Activated CD4-positive, alpha-beta T cell treated with anti-CD3 and anti-CD28 coated beads for 36 hours (primary cell): ENCODE measurements at places on chromosomes 7 and 10.

DNA sequence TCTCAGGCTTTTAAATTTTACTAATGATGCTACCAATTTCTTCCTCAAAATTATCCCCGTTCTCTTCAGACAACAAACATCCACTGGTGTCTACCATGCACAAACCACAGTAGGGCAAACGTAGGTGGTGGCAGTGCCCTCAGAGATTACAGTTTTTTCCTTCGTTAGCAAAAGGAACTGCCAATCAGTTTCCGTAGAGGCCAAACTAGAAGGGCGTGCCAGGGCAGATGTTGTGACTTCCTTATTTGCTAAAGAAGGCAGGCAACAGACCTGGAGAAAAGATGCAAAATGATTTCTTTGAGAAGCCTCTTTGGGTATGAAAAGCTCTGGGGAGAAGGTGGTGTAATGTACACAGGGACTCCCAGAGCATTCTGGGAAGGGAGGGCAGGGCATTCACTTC, 7.6 kb upstream of the FAM180A start:
- H3K4me1 ChIP-seq, result no peaks in the 10 kb centered on the region
- no peak for DNase-seq
- no peaks in the 10 kb centered on the region for H3K36me3 ChIP-seq
- no peak overlapping the region for H3K27ac ChIP-seq

GRCh38 chr7:28778786-28779185, 179.3 kb downstream of the TRIL start:
- peaks cover 7% of the 10 kb centered on the region for H3K27me3 ChIP-seq
- no peak for DNase-seq

DNA sequence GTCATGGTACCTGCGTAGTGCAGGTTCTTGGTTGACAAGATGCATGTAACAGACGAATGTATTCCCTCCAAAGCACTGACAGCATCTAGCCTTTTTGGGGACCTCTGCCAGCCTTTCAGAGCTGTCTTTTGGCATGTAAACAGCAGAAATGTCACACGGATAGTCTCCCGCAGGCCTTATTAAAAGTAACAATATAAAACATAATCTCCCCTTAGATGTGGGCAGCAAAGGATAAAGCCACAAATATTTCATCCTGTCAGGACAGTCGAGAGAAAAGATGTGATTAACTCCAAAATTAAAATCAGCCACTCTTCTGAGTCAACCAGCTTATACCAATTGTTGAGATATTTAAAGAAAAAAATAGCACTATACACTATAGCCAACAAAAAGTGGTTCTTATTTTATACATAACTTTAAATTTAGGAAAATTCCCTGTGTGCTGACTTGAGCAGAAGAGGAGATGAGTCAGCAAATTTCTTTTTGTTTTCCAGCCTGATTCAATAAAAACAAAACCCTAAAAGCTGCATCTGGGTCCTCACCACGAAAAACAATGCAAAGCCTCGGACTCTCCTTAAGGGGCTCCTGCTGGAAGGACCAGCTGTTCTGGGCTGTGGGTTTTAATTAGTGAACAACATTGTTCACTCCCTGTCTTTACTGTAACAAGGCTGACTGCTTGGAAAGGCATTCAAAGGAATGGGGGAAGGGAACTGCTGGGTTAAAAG, 240.2 kb downstream of the ADAM12 start:
- no peaks in the 10 kb centered on the region for H3K4me1 ChIP-seq
- H3K4me3 ChIP-seq, result no peak overlapping the region
- H3K36me3 ChIP-seq, result no peaks in the 10 kb centered on the region
- no peak overlapping the region for H3K27ac ChIP-seq
- DNase-seq, result no peak

DNA sequence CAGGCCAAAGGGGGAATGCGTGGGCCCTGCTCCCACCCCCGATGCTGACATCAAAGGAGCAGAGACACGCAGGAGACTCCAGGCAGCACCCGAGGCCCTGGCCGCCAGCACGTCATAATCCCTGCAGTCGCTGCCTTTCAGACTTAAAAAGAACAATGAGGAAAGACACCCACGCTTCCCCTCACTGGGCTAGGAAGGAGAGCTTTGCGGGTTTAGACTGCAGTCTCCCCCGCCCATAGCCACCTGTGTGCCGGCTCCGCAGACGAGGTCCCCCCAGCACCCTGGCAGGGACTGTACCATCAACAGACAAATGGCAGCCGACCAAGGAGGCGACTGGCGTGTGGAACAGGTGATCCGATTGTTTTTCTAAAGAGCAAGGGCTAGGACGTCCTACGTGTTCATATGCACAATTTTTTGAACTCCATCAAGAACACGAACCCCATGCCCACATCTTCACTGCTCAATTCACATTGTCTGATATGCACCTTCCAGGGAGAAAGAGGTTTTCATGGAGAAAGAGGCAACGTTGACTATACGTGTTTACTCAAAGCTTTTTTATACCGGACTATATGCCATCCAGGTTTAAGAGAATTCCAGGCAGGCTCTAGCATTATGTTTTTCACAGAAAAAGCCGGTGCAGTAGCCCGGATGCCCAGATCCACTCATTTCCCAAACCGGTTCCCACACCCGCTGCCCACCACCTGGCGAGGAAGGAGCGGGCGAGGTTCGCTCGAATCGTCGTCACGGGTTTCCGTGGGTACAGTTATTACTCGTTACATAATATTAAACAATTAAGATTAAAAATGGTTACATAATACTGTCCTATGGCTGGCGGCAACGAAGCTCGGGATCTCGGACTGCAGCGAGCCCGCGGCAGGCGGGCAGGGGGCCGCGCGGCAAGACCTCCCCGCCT, 1.1 kb downstream of the GRB10 start:
- H3K36me3 ChIP-seq, result no peaks in the 10 kb centered on the region

GRCh38 chr7:22697876-22698606, 29.0 kb upstream of the IL6 start:
- no peak overlapping the region for H3K4me3 ChIP-seq
- peak overlapping the region; percentile 86 for H3K27ac ChIP-seq
- no peaks in the 10 kb centered on the region for H3K36me3 ChIP-seq
- peaks cover 63% of the 10 kb centered on the region for H3K4me1 ChIP-seq
- peak; percentile 42 for DNase-seq
- peaks cover 3% of the 10 kb centered on the region for H3K27me3 ChIP-seq

DNA sequence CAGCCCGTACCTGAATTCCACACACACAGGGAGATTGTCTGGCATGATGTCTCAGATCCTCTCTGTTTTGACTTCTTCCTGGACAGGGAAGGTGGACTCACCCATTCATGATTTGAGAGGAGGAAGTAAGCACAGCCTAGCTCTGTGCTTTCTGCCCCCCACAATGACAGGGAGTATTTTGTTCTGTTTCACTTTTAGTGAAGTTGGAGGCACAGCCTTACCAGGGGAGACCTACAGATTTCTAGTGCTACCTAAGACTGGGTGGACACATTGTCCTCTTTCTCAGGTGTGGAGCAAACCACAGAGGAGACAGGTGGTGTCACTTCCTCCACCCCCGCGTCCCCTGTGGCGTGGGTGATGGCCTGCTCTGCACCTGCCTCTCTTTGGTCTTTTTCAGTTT, 408.6 kb upstream of the PFKP start:
- no peak overlapping the region for H3K27ac ChIP-seq
- no peak overlapping the region for H3K4me3 ChIP-seq
- peaks cover 2% of the 10 kb centered on the region for H3K27me3 ChIP-seq
- no peak for DNase-seq
- H3K4me1 ChIP-seq, result no peaks in the 10 kb centered on the region
- no peaks in the 10 kb centered on the region for H3K36me3 ChIP-seq

- H3K4me3 ChIP-seq, result no peak overlapping the region
- no peak for DNase-seq
- H3K4me1 ChIP-seq, result no peaks in the 10 kb centered on the region
- no peak overlapping the region for H3K27ac ChIP-seq
Observed at GRCh38 chr10:20944789-20945502, 47.8 kb upstream of the NEBL start.

- DNase-seq, result no peak
- H3K27ac ChIP-seq, result peak overlapping the region; percentile 27
- H3K27me3 ChIP-seq, result no peaks in the 10 kb centered on the region
- H3K4me3 ChIP-seq, result no peak overlapping the region
- H3K36me3 ChIP-seq, result peaks cover 66% of the 10 kb centered on the region
- H3K4me1 ChIP-seq, result peaks cover 10% of the 10 kb centered on the region
Observed at GRCh38 chr7:152121432-152121831, 96.0 kb downstream of the GALNT11 start.

DNA sequence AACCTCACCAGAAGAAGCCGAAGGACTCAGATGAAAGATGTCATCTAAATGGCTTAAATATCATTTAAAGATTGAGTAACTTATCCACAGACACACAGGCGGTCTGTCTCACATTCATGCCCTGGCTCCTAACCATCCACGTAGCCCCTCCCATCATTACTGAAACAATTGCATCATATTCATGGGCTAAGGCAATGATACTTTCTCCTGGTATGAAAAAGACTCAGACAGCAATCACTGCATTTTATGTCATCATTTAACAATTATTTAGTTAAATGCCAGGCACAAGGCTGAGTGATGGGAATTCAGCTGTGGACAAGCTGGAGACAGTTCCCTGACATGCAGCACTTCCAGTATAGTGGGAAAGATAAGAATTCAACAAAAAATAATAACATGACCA, 11.2 kb upstream of the TECTB start:
- no peaks in the 10 kb centered on the region for H3K36me3 ChIP-seq
- no peak overlapping the region for H3K27ac ChIP-seq
- no peak overlapping the region for H3K4me3 ChIP-seq
- DNase-seq, result no peak

DNA sequence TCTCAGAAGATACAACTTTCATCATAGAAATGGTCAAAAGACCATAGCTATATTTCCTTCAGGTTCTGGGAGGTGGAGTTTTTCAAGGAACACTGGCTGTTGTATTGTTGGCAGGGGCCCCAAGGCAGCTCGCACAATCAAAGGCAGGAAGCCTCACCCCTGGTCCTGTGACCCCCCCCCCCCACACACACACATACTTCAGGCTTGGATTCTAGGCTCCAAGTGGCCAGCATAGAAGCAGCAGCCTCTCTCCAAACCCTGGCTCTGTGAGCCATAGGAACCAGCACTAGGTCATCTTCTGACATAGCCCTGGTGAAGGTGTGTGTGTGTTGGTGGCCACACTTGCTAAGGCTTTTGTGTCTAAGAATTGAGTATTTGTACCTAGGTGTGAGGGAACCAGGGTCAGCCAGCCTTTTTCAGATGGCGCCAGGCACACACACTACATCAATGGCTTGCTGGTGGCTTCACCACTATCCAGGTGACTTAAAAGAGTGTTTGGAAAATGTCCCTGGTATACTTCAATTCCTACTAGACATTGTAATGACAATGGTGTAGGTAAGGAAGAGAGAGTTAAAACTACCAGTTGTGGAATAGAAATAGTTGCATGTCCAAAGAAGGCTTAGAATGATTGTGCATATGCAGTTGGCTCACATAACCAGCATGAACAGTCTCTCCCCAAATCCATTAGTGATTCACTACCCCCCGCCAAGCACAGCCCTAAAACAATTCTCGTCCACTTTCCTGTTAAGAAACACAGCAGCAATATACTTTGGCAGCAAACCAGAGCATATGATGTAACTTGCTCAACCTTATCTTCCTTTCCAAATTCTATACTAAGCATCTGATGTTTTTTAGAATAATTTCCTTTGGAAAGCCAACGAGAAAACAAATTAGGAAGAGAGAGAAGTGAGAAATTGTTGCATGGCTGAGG, 91.3 kb downstream of the AVL9 start:
- no peak for DNase-seq
- H3K36me3 ChIP-seq, result peaks cover 33% of the 10 kb centered on the region
- no peak overlapping the region for H3K4me3 ChIP-seq
- H3K27me3 ChIP-seq, result no peaks in the 10 kb centered on the region
- peak overlapping the region; percentile 8 for H3K27ac ChIP-seq

DNA sequence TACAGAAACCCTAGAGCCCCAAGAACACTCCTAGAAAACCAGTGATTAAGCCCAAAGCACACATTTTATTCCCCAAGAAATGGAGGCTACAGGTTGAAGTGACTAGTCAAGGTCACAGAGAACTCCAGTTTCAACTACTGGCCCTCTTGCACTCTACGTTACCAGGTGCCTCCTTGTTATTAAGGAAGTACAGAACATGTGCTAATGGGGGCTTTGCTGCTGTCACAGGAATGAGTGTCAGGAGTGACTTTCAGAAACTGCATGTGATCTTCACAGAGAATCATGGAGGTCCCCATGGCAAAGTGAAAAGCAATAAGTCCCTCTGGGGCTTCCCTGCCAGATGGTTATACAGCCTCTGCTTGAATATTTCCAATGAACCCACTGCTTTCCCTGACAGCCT, 19.3 kb downstream of the JAZF1 start:
- H3K4me3 ChIP-seq, result no peak overlapping the region
- no peaks in the 10 kb centered on the region for H3K27me3 ChIP-seq
- peaks cover 17% of the 10 kb centered on the region for H3K4me1 ChIP-seq
- no peak overlapping the region for H3K27ac ChIP-seq

GRCh38 chr10:119421891-119422681, 120.4 kb downstream of the RGS10 start:
- no peak for DNase-seq
- no peaks in the 10 kb centered on the region for H3K4me1 ChIP-seq
- H3K36me3 ChIP-seq, result peaks cover 5% of the 10 kb centered on the region

DNA sequence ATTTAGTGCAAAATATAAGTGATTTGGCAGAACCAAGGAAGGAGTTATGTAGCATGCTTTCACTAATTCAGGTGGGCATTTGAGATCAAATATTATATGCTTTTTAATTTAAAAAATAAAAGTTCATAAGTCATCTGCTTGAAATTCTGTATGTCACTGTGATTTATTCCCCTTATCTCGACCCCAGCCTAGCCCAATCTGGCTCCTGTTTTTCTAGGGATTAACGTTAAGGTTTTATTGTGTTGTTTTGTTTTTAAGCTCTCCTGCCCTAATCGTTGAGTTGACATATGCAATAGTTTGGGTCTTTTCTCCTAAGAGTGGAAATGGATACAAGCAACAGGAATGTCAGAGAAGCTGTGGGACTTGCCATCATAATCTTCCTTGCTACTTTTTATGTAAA, 42.6 kb downstream of the WIPF3 start:
- H3K27ac ChIP-seq, result no peak overlapping the region
- DNase-seq, result no peak
- H3K27me3 ChIP-seq, result peaks cover 7% of the 10 kb centered on the region
- H3K4me1 ChIP-seq, result no peaks in the 10 kb centered on the region
- H3K36me3 ChIP-seq, result no peaks in the 10 kb centered on the region
- no peak overlapping the region for H3K4me3 ChIP-seq

GRCh38 chr10:68668231-68668630, 52.8 kb upstream of the CCAR1 start:
- no peak overlapping the region for H3K27ac ChIP-seq
- no peak for DNase-seq
- no peaks in the 10 kb centered on the region for H3K27me3 ChIP-seq
- peaks cover 7% of the 10 kb centered on the region for H3K36me3 ChIP-seq

DNA sequence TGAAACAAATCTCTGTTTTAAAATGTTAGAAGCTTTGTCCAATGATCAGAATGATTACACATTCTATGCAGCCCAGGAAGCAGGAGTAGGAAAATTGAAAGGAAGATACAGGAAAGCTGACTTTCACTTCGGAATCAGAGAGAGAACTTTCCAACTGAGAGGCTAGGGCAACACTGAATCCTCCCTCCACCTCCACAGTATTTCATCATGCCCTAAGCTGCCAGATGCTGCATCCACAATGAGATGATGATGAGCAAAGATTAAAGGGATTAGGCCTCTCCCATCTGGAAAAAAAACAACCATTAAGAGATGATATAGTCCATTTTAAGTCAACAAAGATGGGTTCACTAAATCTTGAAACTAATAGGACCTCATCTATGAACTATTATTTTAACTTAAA, 215.6 kb downstream of the GPR37 start:
- no peak for DNase-seq
- H3K27ac ChIP-seq, result no peak overlapping the region
- H3K36me3 ChIP-seq, result no peaks in the 10 kb centered on the region
- no peak overlapping the region for H3K4me3 ChIP-seq
- H3K27me3 ChIP-seq, result no peaks in the 10 kb centered on the region
